Spleen (tissue), 13 donors: ENCODE measurements at places on chromosomes 4 and X. TPM values are rescaled to one million over a fixed set of nuclear protein-coding genes. Genes with fewer than 3 reads are reported as not detected.

Gene CPE
- 3.2 TPM for polyA plus RNA-seq

Gene FREM3
- not detected for polyA plus RNA-seq

Gene S100P
- polyA plus RNA-seq = 8.8 TPM

Gene MCF2
- polyA plus RNA-seq = 1.00 TPM

Gene PRR32
- 0.06 TPM for polyA plus RNA-seq

DNA sequence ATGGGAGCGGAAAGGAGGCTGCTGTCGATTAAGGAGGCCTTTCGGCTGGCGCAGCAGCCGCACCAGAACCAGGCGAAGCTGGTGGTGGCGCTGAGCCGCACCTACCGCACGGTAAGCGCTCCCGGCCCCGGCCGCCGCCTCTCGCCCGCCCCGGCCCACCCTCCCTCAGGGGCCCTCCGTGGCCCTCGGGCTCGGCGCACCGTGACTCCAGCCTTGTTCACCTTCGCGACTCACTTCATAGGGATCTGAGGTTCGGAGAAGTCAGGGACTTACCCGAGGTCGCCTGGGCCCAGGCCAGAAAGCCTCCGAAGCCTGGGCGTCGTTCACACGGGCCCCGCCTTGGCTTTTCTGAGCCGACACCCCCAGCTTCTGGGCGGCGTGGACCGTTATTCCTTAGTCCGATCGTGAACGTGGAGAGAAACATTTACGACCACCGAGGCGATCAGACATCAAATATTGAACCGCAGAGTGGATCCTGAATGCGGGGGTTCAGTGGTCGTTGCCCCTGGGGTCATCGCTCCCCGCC is 362 bp downstream of the NCAPG start:
- no peak for DNase-seq

- no peak for DNase-seq
Observed at GRCh38 chr4:138095378-138095777, 146.8 kb downstream of the SLC7A11 start.

- DNase-seq = no peak
Observed at GRCh38 chr4:4480205-4480604, 61.6 kb downstream of the STX18 start.

DNA sequence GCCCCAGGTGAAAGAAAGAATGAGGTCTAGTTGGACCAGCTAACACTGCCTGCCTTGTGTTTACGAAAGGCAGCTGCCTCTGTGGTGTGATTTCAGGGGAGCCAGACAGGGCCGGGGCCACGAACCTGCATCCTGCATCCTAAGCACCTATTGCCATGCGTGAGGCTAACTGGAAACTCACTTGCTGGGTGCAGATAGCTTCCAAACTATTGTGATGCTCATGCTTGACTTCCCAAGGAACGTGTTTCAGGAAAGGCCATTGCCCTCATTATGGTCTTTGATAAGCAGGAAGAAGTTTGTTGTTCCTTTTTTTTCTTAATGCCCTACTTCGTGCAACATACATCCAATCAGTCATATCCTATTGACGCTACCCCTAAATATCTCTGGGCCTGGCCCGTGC is 2.3 kb upstream of the IRF2 start:
- DNase-seq = peak; percentile 77

DNA sequence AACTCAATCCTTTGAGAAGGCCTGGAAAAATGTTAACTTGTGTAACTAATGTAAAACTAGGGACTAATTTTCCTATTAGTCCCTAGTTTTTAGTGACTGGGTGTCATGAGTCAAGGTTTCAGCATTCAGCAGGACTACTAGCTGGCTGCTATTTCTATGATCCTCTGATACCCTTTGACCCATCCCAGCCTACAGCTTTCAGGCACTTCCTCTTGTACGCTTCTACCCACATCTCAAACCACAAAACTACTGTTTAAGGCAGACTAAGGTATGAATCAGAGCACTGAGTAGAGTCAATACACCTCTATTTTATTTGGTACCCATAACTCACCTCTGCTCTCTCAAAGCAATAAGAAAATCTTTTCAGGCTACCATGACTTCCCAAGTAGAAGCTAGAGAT is 809.6 kb downstream of the PDHA2 start:
- no peak for DNase-seq

- DNase-seq = no peak
Observed at GRCh38 chrX:11760958-11761357, 2.9 kb downstream of the MSL3 start.

DNA sequence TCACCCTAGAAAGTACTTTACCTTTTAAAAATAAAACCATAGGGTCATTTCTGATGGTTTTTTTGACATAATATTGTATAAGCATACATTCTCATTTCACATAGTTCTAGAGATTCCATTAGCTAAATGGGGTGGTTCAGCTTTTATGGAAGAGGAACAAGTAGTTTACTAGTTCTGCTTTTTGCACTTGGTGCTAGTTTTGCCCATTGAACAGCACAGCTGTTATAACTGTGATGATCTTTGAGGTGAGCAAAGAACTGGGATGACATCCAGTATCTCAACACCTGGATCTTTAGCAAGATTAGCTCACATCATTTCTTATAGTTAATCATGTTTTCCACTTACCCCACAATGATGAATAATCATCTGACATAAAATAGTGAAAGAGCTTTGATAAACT is 40.9 kb downstream of the MOB1B start:
- no peak for DNase-seq

DNA sequence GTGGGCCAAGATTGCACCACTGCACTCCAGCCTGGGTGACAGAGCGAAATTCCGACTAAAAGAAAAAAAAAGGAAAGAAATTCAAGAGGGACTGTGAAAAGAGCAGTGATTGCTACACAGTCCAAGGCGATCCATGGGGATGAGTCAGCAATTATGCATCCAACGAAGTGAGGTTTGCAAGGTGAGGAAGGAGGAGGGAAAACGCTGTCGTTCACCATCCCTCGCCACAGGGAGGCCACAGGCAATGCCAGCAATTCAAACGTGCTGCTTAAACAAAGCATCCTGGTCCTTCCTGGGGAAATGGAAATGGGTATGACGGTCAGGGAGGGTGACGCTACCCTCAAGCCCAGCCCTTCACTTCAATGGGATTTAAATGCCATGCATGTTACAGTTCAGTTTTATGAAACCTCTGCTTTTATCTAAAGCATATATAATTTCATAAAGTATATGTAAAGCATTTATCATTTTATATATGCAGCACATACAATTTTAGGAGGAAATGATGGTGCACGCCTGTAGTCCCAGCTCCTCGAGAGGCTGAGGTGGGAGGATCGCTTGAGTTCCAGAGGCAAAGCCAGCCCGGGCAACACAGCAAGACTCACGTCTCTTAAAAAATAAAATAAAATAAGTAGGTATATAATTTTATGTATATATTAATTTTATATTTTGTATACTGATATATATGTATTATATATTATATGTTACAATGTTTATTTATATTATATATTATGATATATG is 108.7 kb downstream of the DHRSX start:
- no peak for DNase-seq

DNA sequence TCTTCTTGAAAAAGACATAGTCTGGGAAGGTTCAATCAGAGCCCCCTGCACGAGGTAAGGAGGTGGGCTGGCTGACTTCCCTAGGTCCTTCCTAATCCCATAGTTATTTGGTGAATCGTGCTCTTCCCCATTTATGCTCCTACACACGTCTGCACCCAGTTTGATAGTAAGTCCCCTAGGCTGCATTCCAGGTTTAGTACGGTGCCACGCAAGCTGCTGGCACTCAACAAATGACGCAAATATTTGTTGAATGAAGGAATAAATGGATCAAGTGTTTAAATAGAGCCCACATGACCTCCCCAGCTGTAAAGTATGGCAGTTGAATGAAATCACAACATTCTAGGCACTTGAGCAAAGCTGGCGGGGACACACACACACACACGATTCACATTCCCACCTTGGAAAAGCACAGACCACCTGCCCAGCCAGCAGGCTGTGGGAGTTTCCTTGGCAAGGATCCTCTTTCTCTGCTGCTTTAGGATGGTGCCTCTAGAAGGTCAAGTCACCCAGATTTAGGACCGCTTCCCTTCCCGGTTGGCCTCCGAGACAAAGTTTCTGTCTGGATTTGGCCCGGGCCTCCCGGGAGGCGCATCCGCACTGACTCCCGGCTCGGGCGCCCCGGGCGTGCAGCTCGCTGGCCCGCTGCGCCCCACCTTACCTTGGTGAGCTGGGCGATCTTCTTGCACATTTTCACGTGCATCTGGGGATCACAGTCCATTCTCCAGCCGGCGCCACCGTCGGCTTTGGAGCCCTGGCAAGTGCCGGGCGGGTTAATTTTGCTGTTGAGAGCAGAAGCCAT is 721 bp downstream of the FAM184B start:
- no peak for DNase-seq

GRCh38 chrX:14363728-14364127 is 165.6 kb upstream of the GLRA2 start:
- no peak for DNase-seq

DNA sequence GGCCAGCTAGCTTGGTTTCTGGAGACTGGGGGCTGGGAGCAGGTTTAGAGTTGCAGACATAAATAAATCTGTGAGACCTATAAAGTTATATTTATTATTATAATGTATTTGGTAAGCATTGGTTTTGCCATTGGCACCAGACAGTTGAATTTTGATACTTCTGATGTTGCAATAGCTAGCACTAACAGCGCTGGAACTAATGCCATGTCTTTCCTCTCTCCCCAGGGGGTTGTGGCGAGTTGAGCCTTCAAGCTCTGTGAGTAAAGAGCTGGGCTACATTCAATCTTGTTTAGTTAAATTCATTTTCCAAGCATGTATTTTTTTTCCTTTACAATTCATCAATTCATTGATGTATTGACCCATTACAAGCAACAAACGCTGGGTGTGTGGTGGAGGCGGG is 358.7 kb upstream of the NR3C2 start:
- no peak for DNase-seq

- DNase-seq = no peak
Observed at GRCh38 chr4:168440442-168441264, 39.6 kb downstream of the DDX60L start.

- no peak for DNase-seq
Observed at GRCh38 chr4:151824656-151825055, 63.8 kb upstream of the GATB start.

GRCh38 chr4:162229670-162230069 is 65.9 kb upstream of the FSTL5 start:
- no peak for DNase-seq

DNA sequence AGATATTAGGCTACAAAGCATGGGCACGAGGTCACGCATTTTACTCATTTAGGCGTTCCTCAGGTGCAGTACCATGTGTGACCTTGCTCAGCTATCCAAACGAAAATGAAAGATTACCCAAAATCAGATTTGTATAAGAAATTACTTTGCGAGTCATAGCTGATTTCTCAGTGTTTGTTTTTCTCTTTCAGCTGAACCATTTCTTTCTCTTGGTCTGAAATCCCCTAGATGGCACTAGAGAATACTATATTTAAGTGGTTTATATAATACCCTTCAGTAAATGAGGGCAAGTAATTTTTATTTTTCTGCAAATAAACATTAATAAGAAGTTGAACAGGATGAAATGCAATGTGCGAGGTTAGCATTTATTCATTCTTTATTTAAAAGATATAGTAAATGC is 496.6 kb downstream of the STIM2 start:
- DNase-seq = no peak

- DNase-seq = no peak
Observed at GRCh38 chr4:112747036-112747435, 110.1 kb downstream of the LARP7 start.
